ENCODE measurements at places on chromosomes 7 and 10.

- no peak for DNase-seq
Observed at GRCh38 chr10:75432763-75433162, 1.3 kb downstream of the LRMDA start.

- no peak for DNase-seq
Observed at GRCh38 chr10:115624448-115624847, 531.3 kb downstream of the ATRNL1 start.

- no peak for DNase-seq
Observed at GRCh38 chr7:19177269-19177668, 32.0 kb upstream of the FERD3L start.

DNA sequence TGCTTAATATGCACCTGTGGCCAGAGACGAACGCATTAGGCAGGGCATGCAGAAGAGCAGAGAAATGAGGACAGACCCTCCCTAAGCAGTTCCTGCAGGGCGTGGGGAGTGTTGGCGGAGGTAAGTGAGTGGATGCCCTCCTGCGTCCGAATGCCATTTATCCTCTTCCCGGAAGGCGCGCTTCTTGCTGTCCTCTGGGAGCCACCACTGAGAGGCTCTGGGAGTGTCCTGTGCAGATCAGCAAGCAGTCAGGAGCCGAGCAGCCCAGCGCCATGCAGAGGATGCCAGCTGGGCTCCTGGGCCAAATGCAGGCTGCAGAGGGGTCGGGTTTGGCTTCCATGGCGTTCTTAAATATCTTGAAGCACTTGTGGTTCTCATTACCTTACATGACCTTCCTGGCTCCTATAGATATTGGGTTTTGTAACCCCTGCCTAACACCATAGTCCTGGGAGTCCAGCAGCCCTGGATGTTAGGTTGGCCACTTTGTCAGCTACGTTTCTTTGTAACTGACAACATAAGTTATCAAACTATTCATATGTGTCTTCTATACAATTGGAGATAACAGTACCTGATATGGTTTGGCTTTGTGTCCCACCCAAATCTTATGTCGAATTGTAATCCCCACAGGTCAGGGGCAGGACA is 30.0 kb upstream of the SLIT1 start:
- no peak for DNase-seq

DNA sequence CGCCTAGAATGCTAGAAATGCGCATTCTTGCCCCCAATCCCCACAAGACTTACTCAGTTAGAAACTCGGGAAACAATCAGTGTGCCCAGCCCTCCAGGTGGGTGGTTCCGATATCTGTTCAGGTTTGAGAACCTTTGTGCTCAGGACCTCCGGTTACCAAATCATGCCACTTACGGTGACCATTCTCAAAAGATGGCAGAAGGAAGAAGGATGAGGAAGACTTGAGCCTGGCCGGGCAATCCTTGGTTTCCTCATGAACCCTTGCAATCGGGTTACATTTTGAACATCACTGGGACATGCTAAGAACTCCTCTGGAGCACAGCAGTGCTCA is 52.1 kb downstream of the RBM17 start:
- no peak for DNase-seq

GRCh38 chr10:28077889-28078288 is 79.0 kb upstream of the ODAD2 start:
- no peak for DNase-seq

DNA sequence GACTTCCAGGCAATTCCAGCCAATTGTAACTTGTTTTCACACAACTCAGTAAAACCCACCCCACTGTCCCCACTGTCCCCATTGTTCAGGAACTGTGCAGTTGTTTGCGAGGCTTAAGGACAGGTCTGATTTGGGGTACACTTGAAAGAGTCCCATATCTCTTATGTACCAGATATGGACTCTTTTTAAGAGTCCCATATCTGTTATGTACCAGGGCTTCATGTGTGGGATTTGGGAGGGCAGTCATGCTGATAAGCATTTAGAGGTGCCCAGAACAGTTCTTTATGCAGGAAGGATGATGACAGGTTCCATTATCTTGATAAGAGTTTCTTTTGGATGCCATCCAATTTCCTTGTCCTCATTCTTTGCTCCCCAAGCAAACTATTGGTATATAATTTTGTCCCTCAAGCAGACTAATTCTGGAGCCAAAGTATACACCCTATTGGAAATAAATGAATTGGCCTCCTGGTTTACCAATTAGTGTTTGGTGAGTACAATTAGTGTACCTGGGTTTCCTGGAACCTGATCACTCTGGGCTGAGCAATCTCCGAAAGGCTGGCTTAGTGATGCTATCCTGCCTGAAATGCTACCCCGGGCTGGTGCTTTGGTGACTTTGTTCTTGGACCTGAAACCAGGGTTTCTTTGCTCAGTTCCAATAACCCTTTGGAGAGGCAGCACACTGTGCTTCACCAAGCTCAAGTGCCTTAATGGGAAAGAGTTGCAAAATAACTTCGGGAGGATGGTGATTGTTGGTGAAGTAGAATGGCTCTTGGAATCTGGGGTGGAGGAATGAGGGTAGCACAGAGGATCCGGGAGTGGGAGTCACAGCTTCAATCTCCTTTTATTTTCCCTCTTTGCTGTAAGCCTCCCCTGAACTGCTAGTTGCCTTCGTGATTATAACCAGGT is 6.2 kb upstream of the DMBT1 start:
- DNase-seq = no peak

GRCh38 chr10:18501198-18501597 is 150.2 kb downstream of the NSUN6 start:
- DNase-seq = no peak

DNA sequence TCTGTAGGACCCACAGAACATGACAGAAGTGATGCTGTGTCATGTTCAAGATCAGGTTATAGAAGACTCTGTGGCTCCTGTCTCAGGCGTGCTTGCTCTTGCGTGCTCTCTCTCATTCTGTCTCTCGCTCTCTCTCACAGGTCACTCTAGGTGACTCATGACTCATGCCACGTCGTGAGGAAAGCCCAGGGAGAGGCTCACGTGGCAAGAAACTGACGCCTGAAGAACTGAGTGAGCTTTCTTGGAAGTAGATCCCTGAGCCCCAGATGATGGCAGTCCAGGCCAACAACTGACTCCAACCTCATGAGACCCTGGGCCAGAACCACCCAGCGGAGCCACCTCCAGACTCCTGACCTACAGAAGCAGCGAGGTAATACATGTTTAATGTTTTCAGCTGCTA is 103.3 kb downstream of the DNMBP start:
- no peak for DNase-seq

GRCh38 chr7:74272305-74273038 is 16.7 kb upstream of the CLIP2 start:
- DNase-seq = no peak

DNA sequence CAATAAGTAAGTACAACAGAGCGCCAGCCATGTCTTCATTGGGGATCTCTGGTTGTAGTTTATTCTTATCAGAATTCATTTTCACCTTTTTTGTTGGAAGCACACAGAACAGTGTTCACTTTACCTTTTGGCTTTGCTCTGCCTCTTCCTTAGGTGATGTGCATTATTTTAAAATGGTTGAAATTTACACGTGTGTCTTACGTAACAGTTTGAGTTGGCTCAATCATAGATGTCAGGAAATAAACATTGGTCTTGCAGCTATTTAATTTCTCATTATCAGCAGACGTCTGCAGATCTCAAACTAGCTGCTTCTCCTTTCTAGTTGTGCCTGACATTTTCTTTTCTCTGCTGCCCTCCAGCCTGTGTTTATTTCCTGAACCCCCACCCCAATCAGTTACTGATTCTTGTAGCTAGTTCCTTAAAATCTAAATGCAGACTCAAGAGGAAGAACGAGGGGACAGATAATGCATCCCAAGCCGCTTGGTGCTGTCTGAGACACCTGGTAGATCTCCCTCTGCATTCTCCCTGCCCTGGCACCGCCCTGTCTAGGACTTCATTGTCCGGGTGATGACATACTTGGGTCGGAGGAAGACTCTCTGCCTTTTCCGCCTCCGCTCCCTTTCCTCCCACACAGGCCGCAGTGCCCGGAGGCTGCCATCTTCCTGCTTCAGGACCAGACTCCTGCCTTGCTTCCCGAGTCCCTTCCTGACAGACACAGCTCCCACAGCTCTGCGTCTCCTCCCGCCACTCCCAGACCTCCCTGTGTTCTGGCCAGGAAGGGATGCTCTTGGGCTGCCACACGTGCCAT is 108.2 kb downstream of the ANKRD61 start:
- no peak for DNase-seq

- no peak for DNase-seq
Observed at GRCh38 chr10:130171196-130171595, 35.0 kb downstream of the GLRX3 start.

DNA sequence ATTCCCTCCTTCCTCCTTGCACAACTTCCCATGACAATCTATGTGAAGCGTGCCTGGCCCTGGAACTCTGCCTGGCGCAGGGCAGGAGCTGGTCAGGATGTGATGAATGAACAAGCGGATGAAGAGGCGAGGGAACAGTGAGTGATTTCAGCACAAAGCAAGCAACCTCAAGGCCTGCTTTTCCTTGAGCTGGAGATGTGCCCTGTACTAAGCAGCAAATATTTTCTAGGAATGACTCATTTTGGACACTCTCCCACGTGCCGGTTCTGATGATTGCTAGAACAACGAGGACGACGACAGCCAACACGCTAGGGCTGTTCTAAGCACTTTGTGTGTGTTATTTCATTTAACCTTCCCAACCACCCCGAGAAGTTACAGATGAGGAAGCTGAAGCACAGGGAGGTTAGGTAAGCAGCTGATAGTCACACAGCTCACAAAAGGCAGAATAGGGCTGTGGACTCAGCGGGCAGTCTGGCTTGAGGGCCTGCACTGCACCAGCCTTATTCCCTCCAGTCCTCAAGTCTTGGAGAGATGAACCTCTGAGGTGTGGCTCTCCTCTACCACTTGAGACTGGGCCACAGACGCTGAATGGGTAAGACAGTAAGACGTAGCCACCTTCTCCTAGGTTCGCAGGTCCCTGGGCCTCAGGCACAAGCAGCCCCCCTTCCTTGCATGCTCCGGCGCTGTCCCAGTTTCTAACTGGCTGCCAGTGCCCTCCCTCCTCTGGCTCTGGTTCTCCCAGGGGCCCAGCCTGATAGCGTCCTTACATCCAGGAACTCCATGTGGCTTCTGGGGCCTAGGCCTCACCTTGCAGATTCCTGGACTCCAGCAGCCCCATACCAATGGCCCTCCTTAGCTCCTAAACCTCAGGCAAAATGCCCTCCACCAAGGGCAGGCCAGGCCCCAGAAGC is 59.0 kb downstream of the YKT6 start:
- DNase-seq = no peak

DNA sequence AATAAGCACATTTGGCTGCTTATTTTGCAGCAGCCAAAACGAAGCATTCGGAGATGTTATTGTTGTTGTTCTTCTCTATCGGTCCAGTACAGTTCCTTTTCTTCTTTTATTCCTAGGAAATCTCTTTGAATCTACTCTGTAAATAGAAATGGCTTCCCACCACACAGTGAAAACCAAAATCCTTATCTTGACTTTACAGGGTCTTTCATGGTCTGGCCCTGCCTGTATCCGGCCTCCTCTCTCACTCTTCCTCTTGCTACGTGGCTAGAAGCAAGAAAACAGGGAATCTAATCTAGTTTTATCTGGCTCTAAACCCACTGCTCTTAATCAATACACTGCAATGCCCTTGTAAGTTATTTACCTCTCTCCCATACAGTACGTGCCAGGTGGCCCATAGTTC is 926.0 kb upstream of the C7orf33 start:
- DNase-seq = no peak

GRCh38 chr10:114334301-114334700 is 70.0 kb downstream of the AFAP1L2 start:
- no peak for DNase-seq

- DNase-seq = no peak
Observed at GRCh38 chr7:103551016-103551415, 105.0 kb upstream of the SLC26A5 start.

DNA sequence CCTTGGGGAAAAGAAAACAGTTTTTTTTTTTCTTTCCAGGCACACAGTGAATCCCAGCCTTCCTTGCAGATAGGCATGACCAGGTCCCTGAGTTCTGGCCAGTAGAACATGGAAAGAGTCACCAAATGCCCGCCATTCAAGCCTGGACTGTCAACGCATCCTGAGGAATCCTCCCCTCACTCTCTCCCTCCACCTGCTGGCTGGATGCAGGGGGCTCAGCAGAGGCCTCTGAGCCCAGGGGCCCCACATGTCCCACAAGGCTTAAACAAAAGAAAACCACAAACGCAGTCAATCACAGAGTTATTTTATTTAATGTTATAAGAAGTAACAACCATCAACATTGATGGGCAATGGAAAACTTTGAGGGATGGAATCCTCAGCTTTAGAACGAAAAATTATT is 93.1 kb downstream of the JCAD start:
- no peak for DNase-seq

DNA sequence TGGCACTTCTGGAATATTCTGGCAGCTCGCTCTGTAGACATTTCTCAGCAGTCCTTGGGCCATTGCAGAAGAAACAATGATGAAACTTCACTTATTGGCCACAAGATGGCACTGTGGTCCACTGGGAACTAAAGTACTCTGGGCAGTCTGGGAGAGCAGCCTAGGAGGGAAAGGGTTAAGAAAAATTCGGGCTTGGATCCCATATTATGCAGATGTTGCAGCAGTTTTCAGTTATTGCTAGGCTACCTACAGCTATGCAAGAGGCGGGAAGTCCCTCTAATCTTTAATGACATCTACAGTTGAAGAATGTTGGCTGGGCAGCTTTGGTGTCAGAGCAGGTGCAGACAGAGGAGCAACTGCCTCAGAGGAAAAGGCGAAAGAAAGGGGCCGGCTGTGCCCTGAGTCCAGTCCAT is 201.7 kb upstream of the PRSS58 start:
- DNase-seq = no peak

- DNase-seq = no peak
Observed at GRCh38 chr7:91778416-91778815, 102.1 kb downstream of the MTERF1 start.

- DNase-seq = no peak
Observed at GRCh38 chr7:108452707-108453106, 3.5 kb downstream of the NRCAM start.

Measured in activated T-helper 1 cell treated with anti-CD3 and anti-CD28 coated beads, Interleukin-2, amount 50 U/mL, for 16 hours (primary cell).